ENCODE measurements at places on chromosomes 11 and 22.
A peak's percentile ranks its signal among the peaks of the same experiment; 100 is the strongest.

- no peak for DNase-seq
These were observed 55.2 kb upstream of the FGF3 start for GRCh38 chr11:69874178-69874983.

DNA sequence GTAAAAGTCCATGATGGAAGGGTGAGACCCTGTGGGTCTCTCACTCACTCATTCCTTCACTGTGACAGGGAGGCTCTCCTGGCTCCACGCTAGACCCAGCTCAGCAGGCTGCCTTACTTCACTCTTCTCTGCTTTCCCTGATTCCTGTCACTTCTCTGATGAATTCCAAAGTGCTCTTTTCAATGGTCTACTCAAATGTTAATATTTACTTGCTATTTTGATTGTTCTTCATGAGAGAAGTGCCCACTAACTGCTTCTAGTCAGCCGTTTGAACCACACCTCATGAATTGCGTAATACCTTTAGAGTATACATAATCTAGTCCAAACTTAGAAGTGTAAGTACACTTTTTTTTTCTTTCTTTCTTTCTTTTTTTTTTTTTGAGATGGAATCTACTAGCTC lies 1350.2 kb upstream of the RAG2 start:
- no peak for DNase-seq

DNA sequence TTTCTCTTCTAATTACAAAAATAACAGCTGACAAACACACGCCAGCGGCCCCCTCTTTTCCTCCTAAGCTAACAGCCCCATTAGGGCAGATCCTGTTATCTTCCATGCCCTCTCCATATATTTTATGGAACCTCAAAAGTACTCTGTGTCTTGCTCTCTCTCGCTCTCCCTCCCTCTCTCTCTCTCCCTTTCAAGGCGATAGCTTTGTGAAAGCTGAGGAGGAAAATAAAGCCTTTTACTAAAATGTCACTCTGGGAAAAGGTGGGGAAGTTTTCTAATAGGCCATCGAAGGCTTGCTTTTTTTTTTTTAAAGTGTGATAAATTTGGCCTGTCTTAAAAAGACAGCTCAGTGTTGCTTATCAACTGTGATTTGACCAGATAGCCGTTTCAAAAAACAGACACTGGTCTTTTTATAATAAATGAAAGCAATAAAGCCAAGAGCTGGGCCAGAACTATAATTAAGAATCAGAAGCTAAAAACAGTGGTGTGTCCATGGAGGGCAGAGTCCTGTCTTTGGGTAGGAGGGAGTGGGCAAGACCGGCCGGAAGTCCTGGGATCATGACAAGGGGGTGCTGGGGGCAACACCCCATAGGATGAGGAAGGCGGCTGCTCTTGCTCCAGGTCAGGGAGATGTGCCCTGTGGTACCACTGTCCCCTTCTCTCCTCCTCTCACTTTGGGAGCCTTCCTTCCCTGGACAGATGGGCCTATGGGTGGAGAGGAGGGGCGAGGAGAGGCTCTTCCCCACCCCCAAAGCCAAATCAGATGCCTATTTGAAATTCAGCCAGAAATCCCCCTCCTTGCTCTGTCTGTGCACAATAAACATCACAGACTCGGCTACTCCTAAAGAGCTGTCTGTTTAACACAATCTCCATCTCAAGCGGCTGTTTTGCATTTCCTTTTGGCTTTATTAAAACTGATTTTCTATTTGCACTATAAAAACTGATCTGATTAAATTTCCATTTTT lies 267.2 kb downstream of the BUD13 start:
- DNase-seq = no peak

DNA sequence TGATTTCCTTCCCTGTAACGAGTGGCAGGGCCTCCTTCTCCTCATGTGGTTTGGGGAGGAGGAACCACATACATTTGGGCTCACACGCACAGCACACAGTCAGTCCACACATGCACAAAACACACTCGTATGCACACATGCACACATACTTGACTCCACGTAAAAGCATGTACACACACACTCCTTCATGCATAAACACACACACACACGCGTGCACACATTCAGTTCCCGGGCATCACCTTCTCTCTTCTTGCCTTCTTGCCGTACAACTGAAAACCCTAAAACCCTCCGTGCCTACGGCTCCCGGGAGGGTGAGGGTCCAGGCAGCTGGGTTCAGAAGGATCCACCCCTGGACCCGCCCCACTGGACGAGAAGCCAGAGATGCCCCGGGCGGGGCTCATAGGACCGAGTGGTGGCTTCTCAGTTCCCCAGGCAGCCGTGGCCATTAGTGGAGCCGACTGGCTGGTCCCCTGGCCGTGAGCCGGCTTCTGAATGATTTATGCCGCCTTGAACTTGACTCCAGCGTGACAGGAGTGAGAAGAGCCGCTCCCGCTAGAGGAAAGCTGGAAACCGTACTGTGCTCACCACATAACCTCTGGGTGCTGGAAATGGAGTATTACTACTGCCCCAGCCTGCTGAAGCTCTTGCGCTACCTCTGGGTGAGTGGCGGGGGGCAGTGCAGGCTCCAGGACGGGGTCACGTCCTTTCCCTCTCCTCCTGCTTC lies 117.4 kb downstream of the KIAA1671 start:
- DNase-seq = no peak

DNA sequence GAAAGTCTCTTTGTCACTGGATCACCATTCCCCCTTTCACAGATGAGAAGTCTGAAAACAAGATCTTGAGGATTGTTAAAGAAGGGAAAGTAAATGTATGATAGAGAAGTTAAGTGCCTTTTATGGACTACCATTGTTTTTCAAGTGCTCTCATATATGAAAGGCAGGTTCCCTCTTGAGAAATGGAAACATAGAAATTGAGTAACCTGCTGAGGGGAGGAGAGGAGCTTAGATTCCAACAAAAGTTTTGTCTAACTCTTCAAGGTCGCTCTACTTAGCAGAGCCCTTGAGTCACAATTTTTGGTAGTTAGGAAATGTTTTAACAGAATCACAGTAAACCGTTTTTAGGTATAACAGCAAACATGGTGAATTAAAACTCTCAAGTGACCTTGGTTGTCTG lies 80.1 kb downstream of the SVIP start:
- no peak for DNase-seq

GRCh38 chr11:90753546-90753945 lies 530.7 kb upstream of the CHORDC1 start:
- DNase-seq = no peak

- DNase-seq = no peak
These were observed 88.8 kb downstream of the CTTN start for GRCh38 chr11:70487160-70487559.

DNA sequence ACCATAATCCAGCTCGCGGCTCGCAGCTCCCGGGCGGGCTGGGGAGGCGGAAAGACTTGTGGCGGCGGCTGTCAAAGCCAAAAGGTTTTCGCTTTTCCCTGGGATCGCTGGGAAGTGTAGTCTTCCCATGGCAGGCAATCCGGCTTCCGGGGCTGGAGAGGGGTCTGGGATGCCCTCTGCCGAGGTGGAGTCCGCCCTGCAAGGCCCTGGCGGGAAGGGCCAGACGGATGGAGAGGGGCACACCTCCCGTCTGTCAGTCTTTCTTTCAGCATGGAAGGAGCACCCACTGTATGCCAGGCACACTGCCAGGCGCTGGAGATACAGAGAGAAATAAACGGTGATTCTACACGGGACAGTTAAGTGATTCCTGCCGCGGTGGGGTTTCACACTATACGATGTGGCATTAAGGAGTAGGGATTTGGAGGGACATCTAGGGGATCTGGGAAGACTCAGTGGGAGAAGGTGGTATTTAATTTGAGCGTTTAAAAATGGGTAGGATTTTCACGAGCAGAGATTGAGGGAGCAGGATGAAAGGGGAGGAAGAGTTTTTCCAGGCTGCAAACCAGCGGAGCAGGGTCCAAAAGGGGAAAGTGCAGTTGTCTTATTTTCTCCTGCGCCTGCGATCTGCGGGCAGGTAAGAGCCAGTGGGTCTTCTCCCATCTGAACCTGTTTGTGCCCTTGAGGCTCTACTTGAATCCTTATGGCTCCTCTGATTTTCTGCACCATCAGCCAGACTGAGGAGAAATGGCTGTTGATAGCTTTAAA lies at the start of gene BACE1:
Gene BACE1, minus strand, starts transcription at position 60 of the 765 bp plus-strand sequence. CDS start 461 bp downstream, outside the sequence.
- DNase-seq = peak; percentile 89

DNA sequence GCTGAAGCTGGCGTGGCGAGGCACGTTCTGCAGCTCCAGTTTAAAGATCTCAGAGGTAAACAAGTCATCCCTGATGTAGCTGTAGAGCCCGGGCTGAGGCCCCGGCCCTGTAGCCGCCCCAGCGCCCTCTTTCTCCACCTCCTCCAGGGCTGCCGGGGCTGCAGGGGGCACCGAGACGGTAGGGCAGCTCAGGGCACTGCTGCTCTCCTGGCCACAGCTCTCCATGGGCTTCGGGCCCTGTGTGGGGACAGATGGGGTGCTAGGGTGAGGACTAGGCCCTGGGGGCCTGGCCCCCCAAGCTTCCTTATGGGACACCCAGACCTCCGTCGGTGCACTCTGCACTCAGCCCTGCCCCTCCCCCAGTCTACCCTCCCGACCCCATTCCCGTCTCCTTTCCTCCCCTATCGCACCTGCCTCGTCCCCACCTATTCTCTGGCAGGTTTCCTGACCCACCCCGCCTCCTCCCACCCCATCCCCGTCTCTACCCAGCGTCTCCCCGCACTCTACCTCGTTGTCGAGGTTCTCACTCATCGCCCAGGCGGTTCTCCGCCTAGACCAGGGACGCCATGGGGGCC lies 559 bp downstream of the RANBP1 start:
- DNase-seq = no peak

GRCh38 chr22:45271667-45272201 lies 13.0 kb upstream of the UPK3A start:
- no peak for DNase-seq

DNA sequence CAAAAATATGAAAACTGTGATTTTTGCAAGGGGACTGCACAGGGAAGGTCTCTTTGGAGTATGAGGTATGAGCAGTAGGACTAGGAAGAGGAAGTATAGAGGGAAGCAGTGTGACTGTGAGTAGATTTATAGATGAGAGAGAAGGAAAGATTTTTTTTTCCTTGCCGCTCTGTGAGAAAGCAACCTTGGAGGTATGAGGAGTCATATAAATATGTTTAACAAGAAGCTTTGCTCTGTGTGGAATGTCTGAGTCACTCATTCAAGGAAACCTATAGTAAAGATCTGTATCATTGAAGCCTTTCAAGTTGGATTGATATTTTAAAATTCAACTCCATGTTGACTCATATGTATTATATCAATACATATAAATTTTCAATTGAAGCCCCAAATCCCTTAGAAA lies 26.2 kb downstream of the DNHD1 start:
- DNase-seq = no peak

DNA sequence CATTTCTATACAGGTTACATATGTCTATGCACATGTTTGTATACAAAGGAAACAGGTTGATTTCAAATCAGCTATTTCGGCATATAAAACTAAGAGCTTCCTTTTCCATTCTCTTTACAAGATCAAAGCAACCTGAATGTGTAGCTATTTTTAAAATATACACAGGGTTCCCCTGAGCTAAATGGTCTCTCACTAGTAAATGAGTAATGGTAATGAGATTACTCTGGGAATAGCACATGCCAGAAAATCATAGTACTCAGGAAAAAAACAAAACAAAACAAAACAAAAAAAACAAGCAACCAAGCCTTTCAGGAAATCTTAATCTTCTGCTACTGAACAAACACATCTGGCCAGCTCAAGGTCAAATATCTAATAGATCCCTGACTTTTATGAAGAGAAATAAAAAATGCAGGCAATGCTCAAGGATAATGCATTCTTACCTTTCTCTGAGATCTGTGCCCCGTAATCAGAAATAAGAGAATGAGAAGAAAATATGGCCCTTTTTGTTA lies 156.6 kb upstream of the POU2AF2 start:
- no peak for DNase-seq

DNA sequence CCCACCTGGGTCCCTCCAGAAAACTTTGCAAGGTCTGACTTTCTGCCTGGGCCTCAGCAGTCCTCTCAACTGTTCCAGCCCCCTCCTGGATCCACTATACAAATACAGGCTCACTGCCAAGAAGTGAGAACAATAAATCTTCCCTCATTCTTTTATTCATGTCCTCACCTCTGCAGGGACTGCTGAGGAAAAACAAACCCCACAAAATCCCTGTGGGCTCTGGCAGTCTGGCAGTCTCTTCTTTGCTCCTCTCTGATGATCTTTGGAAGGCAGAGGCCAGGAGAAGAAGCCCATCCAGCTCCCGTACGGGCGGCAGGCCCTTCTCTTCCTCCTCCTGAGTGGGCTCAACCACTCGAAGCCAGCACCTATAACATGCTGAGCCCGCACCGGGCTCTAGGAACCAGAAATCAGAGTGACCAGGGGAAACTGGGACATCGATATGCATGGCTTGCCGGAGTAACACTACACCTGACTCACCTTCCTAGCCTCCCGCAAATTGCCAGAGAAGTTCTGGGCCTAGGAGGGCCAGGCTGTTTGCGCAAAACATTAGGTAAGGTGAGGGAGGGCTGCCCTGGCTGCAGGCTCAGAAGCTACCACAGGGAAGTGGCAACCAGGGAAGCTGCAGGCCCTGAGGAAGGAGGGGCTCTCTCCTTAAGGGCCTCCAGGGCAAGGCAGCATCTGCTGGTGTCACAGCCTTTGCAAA lies 24.2 kb downstream of the TMPRSS5 start:
- no peak for DNase-seq

GRCh38 chr11:57542582-57542981 lies 5.2 kb downstream of the SMTNL1 start:
- no peak for DNase-seq

DNA sequence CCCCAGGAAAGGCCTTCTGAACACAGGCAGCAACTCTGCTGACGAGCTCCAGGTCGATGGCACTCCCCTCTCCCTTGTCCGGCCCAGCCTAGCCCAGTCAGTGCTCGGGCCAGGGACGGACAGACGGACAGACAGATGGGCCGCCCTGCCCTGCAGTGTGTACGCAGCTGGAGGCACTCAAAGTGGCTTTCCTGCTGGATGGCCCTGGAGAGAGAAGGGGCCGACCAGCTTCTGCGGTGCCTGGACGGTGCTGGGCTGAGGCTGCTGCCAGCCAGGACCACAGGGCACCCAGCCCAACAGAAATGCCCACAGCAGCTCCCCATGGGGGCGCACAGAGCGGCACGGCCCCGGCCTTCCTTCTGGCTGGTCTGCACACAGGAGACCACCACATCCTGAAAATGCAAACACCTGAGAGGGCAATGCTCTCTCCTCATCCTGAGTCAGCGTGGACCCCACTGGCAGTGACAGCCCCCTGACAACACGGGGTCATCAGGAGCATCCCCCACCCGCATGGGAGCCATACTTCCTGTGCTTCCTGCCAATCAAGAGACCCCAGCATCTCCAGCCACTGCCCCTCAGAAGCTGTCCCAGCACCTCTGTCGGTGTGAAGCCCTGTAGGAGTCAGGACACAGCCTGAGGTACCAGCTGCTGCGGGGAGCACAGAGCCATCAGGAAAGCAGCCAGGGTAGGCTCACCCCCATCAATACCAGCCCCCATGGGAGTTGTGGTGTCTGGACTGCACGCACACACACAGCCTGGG lies 692 bp upstream of the MOB2 start:
- no peak for DNase-seq
